ENCODE measurements at places on chromosomes 2 and 18.

DNA sequence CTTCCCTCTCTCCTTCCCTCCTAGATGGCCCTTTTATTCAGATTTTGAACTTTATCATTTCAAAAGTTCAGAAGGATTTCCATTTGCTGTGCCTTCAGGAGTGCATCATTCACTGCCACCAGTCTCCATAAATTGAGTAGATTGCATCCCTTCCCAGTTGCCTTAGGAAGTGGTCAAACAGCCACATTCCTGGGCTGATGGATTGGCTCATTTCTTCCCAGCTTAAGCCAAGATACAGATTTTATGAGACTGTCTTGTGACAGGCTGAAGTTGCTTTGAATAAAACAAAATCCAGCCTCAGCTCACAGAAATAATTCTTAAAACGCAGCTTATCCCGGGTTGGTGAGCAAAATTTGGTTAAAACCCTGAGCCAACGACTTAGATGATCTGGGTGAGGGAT, 9.8 kb downstream of the NRP2 start:
- DNase-seq = no peak

GRCh38 chr18:69897397-69898108, 50.1 kb downstream of the CD226 start:
- DNase-seq = no peak

GRCh38 chr2:197707316-197708213, 2.4 kb downstream of the MARS2 start:
- DNase-seq = no peak

- no peak for DNase-seq
Measured at GRCh38 chr2:158665536-158666302, 129.4 kb upstream of the DAPL1 start.

GRCh38 chr2:240178564-240178963, 38.1 kb upstream of the OTOS start:
- DNase-seq = no peak

GRCh38 chr18:34915046-34915445, 126.2 kb upstream of the MAPRE2 start:
- DNase-seq = no peak

DNA sequence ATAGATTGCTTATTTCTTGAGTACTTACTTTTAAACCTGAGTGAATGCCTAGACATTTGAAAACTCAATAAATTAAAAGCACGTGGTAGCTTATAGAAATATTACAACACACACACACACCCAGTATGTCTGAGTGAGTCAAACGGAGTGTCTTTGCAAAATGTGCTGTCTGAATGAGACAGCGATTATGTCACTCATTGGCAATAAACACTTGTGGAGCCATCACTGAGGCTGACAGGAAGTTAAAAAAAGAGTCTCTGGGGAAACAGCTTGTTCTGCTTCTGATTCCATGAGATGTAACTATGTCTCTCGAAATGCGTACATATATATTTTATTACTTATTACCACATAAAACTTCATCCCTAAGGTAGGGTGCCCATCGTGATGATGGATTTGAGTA, 22.3 kb upstream of the VPS4B start:
- DNase-seq = no peak

GRCh38 chr2:23944527-23944926, 4.3 kb downstream of the UBXN2A start:
- no peak for DNase-seq

DNA sequence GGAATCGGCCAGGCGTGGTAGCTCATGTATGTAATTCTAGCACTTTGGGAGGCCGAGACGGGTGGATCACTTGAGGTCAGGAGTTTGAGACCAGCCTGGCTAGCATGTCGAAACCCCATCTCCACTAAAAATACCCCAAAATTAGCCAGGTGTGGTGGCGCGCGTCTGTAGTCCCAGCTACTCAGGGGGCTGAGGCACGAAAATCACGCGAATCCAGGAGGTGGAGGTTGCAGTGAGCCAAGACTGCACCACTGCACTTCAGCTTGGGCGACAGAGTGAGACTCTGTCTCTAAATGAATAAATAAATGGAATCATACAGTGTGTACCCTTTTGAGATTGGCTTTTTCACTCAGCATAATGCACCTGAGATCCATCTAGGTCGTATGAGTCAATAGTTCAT, 19.4 kb upstream of the TTC39C start:
- DNase-seq = no peak

DNA sequence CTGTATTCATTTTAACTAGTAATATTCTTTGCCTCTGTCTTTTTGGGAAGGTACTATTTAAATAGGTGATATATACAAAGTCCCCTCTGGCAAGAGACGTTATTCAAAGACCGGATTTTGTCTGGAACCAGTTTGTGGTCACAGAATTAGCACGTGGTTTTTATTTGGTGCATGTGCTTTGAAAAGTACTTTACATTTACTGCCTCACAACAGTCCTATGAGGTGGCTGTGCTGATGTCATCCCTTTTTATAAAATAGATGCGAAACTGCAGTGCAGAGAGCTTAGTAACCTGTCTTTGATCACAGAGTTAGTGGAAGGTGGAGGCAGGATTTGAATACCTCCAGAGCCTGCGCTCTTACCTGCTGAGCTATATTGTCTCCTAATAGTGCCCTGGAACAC, 4.0 kb downstream of the LPIN1 start:
- no peak for DNase-seq

DNA sequence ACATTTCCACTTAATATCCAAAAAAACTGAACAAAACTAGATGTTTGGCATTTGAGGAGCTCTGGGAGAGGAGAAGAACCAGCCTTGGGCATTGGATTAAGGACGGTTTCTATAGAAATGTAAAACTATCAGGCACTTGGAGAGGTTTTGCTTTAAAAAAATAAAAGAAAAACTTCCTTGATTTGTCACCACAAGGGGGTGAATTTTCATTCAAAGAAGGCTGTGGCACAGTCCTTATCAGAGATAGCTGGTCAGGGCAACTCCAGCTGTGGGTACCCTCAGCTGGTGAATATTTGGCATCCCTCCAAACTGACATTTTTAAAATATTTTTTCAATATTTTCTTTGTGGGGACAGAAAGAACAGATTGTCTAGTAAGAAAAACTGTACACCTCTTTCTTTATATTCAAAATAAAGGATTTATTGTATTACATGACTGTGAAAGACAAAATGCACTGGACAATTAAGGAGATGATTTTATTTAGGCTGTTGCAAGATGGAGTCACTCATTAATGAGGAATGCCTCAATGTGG, 46.1 kb upstream of the TBC1D8 start:
- DNase-seq = no peak
